Memory B cell (primary cell): ENCODE measurements at places on chromosomes 4 and X.

DNA sequence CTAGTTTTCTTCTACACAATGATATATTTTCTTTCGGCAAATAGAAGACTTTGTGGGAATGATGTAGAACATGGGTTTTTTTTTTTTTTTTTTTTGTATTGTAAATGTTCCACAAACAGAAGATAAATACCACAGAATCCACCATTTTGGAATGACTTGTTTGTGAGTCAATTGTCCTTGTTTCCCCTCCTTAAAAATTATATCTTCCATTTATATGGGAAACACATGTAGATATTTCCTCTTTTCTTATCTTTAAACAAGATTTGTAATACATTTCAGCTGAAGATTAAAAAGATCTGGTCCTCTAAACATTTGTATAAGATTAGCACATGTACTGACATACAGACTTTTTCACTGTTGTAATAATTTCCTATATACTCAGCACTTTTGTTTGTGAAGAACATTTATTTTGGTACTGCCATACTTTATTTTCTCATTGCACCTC is 304.6 kb downstream of the SPRY1 start:
- DNase-seq: no peak

DNA sequence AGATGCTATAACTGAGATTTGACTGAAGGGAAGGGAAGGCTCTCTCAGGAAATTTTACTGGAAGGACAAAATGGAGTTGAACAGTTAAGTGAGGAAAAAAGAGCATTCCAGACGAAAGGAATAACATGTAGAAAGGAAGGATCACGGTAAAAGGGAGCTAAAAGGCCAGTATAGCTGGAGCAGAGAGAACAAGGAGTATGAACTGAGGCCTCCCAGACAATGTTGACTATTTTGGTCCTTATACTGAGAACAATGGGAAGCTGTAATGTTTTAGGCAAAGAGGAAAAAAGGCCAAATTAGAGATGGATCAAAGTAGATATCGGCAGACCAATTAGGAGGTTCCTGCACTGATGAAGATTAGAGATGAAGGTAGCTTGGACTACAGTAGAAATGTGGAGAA is 26.8 kb upstream of the SCD5 start:
- no peak for DNase-seq

DNA sequence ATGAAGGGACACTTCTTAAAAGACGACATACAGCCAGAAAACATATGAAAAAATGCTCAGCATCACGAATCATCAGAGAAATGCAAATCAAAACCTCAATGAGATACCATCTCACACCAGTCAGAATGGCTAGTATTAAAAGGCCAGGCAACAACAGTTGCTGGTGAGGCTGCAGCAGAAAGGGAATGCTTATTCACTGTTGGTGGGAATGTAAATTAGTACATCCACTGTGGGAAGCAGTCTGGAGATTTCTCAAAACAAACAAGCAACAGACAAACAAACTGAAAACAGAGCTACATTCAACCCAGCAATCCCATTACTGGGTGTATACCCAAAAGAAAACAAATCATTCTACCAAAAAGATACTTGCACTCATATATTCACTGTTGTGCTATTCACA is 197.9 kb downstream of the EVC2 start:
- DNase-seq: no peak

DNA sequence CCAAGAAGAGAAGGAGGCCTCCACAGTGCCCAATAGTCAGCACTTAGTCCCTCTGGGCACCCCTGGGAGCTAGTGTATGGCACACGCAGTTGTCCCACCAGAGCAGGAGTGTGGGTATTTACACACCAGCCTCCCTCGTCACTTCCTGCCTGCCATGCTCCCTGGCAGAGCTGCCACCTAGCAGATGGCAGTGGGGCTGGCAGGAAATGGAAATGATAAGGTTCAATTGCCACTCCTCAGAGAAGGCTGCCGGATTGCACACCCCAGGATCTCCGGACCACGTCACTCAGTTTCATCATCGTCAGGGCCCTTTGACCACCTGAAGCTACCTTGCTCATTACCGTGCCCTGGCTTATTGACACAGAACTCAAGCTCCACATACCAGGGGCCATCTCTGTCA is 173.3 kb upstream of the PSAPL1 start:
- DNase-seq: no peak

- no peak for DNase-seq
Observed at GRCh38 chr4:178086320-178086719, 644.1 kb upstream of the AGA start.

DNA sequence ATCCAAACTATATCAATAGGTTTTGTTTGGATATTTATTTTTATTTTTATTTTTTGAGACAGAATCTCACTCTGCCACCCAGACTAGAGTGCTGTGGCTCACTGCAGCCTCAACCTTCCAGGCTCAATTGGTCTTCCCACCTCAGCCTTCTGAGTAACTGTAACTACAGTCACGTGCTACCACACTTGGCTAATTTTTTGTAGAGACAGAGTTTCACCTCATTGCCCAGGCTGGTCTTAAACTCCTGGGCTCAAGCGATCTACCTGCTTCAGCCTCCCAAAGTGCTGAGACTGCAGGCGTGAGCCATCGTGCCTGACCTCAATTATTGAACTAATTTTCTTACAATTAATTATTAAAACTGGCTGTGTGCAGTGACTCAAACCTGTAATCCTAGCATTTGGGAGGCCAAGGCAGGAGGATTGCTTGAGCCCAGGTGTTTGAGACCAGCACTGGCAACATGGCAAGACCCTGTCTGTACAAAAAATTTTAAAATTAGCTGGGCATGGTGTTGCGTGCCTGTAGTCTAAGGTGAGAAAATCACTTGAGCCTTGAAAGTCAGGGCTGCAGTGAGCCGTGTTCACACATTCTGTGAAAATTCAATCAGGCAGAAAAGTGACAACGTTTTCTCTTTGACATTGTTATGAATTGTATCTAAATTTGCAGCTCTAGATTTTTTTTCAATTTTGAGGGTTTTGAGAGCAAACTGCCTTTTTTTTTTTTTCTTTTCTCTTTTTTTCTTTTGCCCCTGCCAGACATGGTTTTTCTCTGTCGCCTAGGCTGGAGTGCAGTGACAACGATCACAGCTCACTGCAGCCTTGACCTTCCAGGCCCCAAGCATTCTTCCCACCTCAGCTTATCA is 66.0 kb downstream of the UBE2K start:
- DNase-seq: no peak

GRCh38 chrX:56314334-56314733 is 82.2 kb downstream of the KLF8 start:
- DNase-seq: no peak

GRCh38 chr4:18691431-18692200 is 670.1 kb upstream of the LCORL start:
- DNase-seq: no peak

GRCh38 chrX:72029483-72030411 is 102.0 kb downstream of the RTL5 start:
- DNase-seq: no peak

- no peak for DNase-seq
Observed at GRCh38 chr4:151659601-151660364, 101.0 kb downstream of the GATB start.

GRCh38 chrX:132677233-132677716 is 188.4 kb upstream of the MBNL3 start:
- DNase-seq: no peak

DNA sequence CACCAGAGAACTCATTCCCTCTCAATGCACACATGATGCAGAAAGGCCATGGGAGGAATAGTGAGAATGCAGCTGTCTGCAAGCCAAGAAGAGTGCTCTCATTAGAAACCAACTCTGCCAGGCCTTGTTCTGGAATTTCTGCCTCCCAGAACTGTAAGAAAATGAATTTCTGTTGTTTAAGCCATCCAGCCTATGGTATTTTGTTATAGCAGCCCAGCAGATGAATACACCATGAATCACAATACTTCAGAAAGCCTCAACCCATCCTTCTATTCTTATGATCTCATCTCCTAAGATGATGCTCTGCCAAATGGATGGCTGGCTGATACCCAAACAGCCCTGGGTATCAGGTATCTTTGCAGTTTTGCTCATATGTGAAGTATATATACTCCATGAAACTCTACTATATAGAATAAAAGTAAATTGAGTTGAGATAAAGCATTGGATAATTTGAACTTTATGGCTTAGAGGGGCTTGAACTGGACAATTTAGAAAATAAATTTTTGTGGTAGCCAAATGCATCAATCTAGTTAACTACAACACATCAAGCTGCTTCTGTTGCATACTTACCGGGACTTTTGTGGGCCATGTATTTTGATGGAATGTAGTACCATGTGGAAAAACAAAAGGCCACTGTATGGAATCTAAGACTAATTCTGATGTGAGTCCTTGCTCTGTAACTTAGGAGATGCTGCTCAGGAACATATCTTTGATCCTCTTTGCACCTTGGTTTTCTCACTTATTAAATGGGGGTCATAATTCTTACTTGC is 245.9 kb downstream of the HS3ST1 start:
- no peak for DNase-seq

DNA sequence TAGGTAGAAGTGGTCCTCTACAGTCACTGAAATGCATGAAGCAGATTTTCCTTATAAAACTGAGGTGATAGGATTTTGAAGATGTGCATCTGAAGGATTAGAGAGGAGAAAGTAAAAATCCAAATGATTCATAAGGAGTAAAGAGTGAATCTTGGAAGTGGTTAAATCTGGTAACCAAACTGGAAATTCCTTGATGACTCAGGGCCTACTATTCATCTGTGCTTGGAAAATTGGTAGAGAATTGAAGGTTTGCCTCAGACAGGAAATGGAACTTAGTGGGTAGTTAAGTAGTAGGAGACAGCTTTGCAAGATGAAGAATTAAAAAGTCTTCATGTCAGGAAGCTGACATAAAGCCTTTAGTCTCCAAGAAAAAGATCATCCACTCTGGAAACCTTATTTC is 368.9 kb upstream of the CTSO start:
- DNase-seq: no peak

GRCh38 chrX:31130457-31131220 is 58.8 kb upstream of the FTHL17 start:
- DNase-seq: no peak

- DNase-seq: no peak
Observed at GRCh38 chr4:6090931-6091330, 72.7 kb upstream of the C4orf50 start.

GRCh38 chr4:120798570-120798969 is 124.0 kb downstream of the PRDM5 start:
- no peak for DNase-seq
